ENCODE measurements at places on chromosomes 13 and 19.

- DNase-seq = no peak
These were observed 28.1 kb downstream of the MPND start for GRCh38 chr19:4371247-4372164.

DNA sequence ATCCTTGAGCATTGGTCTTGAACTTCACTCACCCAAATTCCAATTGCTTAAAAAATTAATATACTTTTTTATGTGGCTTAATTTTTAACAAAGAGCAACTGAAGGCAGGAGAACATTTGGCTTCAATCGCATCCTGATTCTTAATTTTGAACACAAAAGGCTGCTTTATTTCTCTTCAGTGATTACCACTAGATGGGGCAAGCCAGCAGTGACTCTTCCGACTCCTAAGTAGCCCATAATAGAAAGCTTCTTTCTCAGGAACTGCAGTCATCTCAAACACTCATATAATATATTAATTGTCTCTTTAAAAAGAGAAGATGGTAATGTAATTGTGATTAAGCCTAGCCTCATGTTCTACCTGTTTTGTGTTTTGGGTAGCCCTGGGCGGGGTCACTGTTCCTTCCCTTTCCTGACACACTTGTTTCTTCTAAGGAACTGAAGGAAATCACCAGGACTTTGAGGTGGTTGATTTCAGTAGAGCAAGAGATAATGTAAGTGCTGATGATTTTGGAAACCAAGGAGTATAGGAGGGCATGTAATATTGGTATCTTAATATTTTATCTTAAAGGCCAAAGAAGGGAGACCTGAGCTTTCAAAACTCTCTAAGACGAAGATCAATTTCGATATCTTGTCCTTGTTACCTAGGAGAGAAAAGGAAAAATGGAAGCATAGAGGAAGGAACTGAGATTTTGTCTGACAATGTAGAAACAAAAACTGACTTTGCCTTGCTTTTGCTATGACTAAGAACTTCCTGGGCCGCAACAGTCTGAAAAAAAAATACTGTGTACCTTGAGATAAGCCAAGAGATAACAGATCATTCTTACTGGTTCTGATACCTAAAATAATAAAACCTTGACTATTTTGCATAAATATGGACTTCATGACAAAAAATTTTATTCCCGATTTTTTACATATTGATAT is 73.1 kb downstream of the TNFSF13B start:
- DNase-seq = peak; percentile 24

DNA sequence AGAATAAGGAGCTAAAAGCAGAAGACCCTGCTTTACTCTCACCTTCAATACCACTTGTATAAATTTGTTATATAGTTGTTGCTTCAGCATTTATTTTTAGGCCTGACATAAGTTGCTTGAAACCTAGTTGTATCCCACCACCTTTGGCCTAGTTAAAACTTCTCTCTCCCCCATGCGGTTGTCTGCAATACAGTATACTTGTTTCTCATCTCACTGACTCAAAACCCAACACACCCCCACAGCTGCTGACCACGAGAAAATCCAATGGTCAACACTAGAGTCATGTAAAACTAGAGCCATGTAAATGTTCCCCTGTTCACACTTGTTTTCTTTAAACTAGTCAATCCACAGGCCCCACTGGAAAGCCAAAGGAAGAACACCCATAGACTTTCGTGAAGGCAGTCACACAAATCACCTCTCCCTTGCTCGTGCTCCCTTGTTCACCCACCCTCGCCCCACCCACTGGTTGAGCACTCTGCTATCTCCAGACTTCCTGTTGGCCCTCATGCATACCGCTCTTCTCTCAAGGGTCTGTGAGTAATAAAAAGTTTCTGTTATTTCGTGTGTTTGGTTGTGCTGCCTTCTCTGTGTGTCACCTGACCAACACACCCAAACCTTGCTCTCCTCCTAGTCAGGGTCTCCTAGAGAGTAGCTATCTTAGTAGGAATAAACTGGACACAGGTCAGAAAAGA is 12.9 kb upstream of the CCDC169 start:
- no peak for DNase-seq

GRCh38 chr13:61183670-61184069 is 232.0 kb downstream of the PCDH20 start:
- no peak for DNase-seq

DNA sequence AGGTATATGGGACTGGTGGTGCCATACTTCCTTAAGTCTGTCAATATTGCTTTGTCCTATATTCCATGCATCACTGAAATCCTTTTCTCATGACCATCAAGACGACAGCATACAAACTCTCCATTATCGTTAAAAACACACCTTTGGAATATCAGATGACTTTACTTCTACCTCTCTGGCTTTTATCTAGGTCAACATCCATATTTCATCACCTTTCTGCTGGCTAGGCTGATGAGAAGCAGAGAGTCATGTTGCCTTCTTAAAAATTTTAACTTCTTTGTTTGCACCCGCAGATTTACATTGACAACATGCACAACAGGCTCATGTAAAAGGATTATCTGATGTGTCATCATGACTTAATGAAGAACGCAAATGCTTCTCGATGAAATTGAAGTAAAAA is 771.4 kb downstream of the OLFM4 start:
- DNase-seq = no peak

GRCh38 chr19:9808855-9809824 is 9.7 kb downstream of the FBXL12 start:
- DNase-seq = no peak

Data from EH (cell line).